GM18507 (cell line): ENCODE measurements at places on chromosomes 2 and 18.

DNA sequence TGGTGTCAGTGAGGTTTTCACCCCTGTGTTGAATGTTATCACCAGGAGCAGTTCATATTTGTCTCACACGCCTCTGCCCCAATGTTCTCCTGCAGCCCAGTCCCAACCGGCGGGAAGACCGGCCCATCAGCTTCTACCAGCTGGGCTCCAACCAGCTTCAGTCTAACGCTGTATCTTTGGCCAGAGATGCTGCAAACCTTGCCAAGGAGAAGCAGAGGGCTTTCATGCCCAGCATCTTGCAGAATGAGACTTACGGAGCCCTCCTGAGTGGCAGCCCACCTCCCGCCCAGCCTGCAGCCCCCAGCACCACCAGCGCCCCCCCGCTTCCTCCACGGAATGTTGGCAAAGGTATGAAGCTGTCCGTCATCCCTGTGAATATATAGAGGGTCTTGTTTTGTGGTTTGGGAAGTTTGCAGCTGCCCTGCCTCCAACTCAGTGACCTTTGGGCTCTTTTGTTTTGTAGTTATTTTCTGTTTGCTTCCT is 35.1 kb downstream of the ITGB1BP1 start:
- DNase-seq: no peak

DNA sequence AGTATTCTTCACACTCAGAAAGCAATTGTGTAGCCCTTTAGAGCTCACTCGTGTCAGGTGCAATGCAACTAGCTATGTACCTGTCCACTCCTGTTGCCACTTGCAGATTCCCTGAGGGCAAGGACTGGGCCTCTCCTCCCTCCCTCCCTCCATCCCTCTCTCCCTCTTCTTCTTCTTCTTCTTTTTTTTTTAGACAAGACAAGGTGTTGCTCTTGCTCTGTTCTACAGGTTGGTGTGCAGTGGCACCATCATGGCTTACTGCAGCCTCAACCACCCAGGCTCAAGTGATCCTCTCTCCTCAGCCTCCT is 119.7 kb downstream of the ACKR3 start:
- DNase-seq: no peak

- DNase-seq: no peak
Measured at GRCh38 chr2:204946892-204947291, 401.6 kb downstream of the PARD3B start.

GRCh38 chr2:162926907-162927306 is 88.3 kb upstream of the KCNH7 start:
- no peak for DNase-seq

DNA sequence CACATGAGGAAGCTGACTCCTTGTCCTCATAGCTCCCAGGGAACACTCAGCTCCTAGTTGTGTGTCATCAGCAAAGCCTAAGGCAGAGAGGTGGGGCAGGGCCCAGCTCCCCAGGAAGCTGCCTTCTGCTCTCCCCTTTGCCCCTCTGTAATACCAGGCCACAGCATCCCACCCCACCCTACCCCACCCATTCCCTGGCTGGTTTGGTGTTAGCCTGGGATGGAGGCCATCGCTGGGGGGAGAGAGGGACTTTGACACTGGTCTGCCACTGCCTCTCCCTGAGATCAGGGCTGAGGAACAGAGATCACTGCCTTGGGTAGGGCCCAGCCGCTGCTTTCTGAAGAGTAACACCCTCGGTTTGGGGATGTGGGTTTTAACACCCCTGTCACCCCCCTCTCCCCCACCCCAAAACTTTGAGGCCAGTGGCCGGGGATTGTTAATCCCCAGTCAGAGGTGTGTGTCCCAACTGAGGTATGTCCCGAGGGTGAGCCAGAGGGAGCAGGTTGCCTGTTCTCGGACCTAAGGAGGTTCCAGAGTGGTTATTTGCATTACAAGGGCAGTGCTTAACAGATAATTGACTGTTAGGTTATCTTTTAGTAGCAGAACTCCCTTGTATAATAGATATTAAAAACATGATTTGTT is 41.4 kb downstream of the TET3 start:
- no peak for DNase-seq

- DNase-seq: no peak
Measured at GRCh38 chr2:44705876-44706480, 235.5 kb upstream of the SIX3 start.

DNA sequence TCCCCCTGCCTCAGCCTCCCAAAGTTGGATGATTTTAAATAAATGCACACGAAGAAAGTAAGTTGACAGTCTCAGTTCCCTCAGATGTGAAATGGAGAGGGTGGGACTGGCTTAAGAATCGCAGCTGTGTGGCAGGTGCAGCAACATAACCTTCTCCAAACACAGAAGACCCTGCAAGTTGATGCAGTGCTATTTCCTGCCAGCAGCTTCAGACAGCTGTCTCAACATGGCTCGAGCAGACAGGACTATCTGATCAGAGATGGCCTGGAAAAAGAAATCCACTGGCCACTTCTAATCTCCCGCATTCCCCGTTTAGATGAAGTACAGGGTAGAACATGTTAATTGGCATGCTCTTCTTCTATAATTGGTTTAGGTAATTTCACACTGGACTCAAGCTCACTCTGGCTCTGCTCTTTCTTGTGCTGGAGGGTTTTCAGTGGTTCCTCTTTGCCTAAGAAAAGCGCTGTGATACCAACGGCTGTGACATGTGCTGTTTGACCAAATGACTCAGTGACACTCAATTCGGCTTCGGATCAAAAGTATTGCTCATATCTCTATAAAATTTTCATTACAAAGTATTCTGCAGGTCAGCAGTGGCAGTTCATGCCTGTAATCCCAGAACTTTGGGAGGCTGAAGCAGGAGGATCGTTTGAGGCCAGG is 40.2 kb downstream of the MYOM1 start:
- peak; percentile 8 for DNase-seq

DNA sequence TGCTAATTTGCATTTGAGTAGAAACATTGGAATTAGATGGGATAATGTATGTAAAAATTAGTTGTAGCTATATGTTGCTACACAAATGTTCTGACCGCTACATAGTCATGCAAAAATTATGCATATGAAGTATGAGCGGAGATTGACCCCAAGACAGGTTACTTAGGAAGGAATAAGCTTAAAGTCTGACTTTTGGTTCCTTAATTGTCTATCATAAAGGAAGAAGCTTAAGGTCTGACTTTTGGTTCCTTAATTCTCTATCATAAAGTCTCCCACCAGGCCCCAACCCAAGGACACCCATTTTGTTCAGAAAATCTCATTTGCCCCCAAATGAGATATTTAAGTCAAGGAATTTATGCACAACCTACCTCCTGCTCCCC is 106.5 kb downstream of the EVA1A start:
- DNase-seq: no peak

GRCh38 chr2:67130531-67131256 is 266.4 kb upstream of the ETAA1 start:
- no peak for DNase-seq

DNA sequence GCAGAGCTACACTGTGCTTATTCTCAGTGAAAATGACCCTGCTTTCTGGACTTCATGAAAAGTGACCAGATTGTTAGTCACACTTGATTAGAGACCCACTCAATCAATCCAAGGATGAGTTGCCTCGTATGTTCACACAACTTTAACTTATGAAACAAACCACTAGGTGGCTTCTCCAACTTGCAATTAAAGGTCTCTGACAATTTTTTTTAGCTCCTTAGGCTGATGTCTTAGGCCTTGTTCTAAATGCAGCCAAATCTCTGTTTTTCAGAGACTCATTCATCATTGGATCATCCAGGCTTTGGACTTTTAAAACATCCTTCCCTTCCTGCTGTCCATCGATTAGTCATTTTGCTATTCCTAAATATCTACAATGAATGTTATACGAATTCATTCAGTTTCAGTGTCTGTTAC is 63.4 kb downstream of the MREG start:
- DNase-seq: no peak

DNA sequence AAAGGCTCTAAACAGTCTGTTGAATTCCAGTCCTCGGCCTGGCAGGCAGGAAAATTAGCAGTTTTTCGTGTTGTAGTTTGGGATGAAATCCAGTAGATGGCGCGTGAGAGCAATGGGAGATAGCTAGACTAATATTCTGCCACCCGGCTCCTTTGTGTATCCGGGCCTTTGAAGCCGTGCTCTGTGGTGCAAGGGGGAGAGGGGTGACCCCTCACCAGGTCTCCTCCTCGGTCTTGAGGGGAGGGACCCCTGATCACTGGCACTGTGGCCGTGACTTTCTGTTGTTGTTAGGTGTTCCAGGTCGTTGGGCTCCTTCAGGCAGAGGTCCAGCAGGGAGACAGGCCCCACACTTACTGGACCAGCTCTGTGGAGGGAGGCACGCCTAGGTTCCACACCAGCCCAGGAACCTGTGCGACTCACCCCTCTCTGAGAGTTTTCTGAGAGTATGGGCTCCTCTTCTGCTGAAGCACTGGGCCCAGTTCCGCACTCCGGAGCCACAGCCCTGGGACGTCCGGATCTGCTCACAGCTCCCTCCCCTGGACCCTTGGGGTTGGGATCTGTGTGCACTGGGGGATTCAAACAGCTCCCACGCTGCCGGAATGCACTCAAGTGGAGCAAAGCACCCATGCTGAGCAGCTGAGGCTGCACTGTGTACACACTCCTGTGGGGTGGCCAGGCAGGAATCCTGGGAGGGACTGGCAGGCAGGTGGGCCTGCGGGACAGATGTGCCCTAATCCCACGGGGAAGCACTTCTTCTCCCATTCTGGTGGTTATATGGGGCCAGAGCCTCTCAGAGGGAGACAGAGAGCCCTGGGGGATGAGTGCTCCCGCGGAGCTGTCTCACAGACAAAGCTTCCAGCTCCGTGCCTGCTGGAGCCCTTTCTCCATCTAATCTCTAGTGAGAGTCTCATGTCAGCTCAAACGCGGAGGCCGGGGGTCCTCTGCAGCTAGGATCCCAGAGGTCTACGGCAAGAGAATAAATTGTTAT is 8.8 kb downstream of the GKN2 start:
- DNase-seq: peak; percentile 5

GRCh38 chr18:58405107-58405898 is 223.6 kb downstream of the ALPK2 start:
- DNase-seq: no peak

GRCh38 chr18:4831791-4832375 is 365.2 kb downstream of the AKAIN1 start:
- DNase-seq: no peak

GRCh38 chr18:6751222-6751621 is 21.7 kb downstream of the ARHGAP28 start:
- no peak for DNase-seq

- no peak for DNase-seq
Measured at GRCh38 chr2:139237023-139237422, 456.8 kb upstream of the NXPH2 start.

GRCh38 chr2:127658641-127659407 is 12.9 kb downstream of the GPR17 start:
- DNase-seq: no peak

GRCh38 chr2:38185012-38185491 is 109.1 kb upstream of the CYP1B1 start:
- DNase-seq: peak; percentile 54

DNA sequence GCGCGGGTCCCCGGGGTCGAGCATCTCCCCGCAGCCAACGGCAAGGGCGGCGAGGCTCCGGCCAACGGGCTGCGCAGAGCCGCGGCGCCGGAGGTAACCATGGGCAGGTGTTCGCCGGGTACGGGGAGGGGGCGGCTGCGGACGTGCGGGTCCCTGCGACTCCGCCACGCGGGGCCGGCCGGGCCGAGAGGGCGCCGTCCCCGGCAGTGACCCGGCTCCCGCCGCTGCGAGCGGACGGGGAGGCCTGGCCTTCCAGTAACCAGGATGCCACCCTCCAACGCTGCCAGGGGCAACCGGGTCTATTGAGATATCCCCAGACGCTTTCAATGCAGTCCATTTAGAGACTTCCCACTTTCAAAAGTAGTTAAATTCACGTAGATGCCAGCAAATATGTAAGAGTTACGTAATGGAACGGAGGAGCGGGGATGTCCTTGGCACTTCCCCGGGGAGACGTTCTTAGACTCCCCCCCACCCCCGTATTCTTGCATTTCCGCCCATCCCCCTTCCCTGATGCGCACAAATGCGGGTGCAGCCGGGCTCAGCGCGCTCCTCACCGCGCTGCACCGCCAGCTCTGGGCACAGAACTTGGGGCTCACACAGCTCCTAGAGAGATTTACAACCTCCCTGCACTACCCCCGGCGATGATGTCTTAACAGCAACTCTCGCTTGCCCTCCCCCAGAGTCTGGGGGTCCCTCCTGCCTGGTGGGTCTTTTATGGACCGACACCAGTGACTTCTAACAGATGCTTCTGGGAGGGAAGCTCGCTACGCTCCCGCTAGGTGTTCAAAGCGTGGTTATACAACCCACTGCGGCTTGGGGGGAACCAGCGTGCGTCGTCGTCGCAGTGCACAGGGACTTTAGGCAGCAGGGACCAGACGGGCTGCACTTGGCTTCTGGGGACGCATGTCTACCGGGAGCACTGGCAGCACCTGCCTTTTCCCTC is 657 bp downstream of the SGPP2 start:
- no peak for DNase-seq

GRCh38 chr18:35484034-35484433 is 13.7 kb downstream of the INO80C start:
- no peak for DNase-seq

- no peak for DNase-seq
Measured at GRCh38 chr2:104930732-104931131, 76.8 kb downstream of the POU3F3 start.

GRCh38 chr2:131801210-131801744 is 273.6 kb downstream of the CCDC74A start:
- no peak for DNase-seq

GRCh38 chr2:8525236-8525581 is 156.6 kb upstream of the ID2 start:
- DNase-seq: no peak

GRCh38 chr2:45713136-45713535 is 61.7 kb downstream of the PRKCE start:
- no peak for DNase-seq

DNA sequence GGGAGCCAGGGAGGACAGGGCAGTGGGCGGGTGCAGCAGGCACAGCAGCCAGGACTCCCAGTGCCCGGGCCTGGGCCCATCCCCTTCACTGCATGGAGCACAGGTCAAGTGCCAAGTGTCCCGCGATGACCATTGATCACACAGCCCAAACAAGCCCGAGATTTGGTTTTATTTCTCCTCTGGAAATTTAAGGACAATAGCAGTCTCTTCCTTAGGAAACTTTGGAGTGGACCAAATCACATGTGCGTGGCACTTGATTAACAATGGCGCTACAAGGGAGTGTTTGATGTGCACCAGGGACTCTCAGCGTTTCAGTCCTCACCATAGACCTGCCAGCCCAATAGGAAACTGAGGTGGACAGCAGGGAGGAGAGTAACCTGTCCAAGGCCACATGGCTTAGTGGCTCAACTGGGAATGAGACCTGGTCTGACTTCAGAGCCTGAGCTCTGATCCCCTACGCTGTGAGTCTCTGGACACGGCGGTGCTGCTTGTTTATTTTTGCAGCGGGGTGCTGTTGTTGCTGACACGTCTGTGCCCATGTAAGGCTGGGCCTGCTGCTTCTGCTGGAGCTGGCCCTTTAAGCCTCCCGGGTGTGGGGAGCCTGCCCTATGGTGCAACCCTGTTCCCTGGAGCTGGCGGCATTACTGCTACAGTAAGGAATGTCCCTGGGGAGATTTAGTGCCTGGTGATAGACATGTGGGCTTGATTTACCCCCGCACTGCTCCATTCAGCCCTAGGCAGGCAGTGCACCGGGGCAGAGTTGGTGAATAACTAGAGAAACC is 194.2 kb downstream of the INHBB start:
- no peak for DNase-seq
